ENCODE measurements at places on chromosomes 5 and 9.

DNA sequence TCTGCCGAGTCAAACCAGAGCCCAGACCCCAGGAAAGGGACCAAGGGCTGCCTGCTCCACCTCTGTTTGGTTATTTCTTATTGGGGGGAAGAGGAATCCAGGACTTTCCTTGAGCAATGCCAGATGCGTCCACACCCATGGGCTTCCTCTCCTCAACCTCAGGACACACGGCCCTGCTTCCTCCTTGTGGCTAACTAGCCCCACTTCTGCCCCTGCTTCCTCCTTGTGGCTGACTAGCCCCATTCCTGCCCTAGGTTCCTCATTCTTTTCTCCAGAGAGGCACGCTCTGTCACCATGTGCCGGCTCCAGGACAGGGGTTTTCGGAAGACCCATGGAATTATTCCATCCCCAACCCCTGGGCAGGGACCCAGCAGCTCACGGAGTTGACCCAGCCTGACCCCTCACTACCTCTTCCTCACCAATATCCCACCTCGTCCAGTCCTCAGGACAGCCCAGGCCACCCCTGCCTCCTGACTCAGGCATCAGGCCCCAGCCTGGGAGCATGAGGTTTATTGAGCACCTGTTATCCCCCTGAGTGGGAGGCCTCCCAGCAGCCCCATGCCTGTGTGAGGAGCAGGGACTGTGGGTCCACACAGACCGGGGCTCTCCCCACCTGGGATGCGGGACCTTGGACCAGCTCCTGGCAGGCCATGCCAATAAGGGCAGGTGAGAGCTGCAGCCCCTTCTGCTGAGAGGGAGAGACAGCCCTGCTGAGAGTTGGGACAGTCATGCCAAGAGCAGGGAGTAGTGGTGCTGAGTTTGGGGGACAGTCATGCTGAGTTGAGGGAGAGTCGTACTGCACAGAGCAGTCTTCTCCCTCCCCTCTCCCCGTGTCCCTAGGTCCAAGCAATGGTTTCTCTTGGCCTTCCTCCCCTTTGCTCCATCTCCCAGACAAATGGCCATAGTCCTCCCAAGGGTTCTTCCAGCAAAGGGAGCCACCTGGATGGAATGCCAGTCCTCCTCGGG is 11.8 kb upstream of the FCN1 start:
- no peak for DNase-seq

GRCh38 chr9:94921656-94922055 is 195.2 kb downstream of the AOPEP start:
- no peak for DNase-seq

- DNase-seq = no peak
Observed at GRCh38 chr5:112929336-112930081, 7.5 kb upstream of the REEP5 start.

DNA sequence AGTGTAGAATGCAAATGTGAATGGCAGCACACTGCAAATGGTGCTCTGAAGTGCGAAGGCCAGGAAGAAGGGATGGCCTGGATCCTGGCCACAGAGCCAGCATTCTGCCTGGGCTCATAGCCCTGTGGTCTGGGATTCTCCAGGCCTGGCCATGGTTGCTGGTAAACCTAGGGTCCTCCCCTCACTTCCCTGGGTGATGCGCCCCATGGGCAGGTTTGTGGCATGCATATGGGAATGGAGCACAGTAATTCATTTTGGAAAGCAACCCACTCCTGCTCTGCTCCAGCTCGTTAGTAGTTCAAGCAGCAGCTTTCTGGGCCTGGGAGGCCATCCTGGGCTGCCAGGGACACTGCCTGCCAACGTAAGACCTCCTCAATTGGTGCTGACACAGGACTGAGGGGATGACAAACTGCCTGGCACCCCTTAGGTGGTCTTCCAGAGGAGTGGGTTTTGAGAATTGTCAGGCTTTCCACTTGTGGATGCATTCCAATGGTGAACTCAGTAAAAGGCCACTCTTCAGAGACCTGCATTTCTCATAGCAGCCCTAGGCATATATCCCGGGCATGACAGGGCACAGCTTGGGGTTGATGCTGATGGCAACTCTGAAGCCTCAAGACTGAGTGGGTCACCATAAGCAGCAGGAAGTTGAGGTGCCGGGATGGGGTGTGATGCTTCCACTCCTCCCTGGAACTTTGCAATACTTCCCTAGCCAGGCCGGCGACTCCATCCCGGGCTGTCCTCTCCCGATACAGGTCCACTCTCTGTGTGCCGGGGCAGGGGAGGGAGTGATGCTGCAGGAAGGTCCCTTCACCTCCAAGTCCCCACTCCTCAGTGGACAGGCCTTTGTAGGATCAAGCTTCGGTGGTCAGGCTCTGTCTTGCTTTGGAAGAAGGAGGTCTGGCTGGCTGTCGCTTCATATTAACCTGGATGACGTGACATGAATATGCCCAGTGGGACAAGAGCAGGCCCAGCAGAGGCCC is 1.2 kb upstream of the SLC25A48 start:
- no peak for DNase-seq

DNA sequence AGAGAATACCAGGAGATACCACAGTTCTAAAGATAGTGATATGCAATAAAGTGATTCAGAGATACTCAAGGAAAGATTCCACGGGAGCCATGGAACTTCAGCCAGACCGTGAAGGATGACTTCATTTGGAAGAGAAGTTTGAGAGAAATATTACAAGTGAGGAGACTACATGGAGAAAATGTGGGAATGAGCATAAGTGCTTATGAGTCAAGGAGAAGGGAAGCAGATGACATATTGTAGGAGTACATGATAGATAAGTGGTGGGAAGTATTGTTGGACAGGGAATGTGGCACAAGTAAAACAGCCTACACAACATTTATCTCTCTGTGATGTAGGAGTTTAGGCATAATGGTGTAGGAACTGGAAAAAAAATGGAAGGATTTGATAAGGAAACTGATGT is 122.1 kb upstream of the FBXL17 start:
- DNase-seq = no peak

GRCh38 chr5:162817364-162817763 is 620.0 kb upstream of the CCNG1 start:
- no peak for DNase-seq

DNA sequence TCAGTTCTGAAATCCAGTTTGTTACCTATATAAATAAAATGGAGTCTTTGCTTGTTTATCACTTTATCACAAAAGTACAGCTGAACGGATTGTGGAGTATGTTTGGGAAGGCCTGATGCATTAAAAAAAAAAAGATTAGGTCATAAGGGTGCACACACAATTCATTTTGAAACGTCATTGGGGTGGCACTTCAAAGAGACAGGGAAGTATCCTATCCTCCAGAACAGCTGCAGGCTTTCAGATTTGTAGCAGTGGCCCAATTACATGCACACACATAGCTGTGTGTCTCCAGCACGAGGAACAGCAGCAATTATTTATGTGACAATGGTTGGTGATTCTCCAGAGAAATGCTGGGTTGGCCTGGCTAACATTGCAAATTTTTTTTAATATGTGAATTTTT is 46.8 kb upstream of the FER start:
- no peak for DNase-seq

GRCh38 chr5:89397096-89397495 is 514.1 kb upstream of the MEF2C start:
- no peak for DNase-seq

DNA sequence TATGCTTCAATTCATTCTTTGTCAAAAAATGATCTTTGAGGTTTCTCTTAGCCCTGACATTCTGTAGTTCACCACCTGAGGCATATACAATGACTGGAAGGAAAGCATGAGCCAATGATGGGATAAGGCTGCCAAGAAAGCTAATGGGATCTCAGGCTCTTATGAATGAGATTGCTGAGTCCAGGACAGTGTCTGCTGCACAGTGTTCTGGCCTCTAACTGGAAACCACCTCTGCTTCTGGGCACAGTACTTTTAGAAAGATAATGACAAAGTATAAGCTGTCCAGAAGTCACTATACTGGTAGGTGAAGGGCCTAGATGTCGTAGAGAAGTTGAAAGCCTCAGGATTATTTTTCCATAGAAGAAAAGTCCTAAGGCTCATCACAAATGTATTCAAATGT is 69.1 kb upstream of the PAPPA start:
- no peak for DNase-seq

DNA sequence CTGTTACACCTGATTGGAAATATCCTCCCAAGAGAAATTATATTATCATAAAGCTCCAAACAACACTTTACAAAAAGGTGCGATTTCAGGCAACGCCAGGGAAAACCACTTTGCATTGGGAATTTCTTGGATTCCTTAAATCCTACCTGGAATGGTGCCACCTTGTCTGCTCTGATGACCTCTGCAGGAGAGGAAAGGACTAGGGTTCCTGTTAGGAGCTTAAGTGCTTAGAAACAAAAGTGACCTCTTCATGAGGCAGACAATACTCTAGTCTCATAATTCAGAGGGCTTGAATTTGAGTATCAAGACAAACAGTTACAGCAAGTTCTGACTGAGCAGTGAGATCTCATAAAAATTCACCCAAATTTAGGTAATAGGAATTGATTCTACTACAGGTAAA is 33.9 kb upstream of the GLIS3 start:
- DNase-seq = no peak

DNA sequence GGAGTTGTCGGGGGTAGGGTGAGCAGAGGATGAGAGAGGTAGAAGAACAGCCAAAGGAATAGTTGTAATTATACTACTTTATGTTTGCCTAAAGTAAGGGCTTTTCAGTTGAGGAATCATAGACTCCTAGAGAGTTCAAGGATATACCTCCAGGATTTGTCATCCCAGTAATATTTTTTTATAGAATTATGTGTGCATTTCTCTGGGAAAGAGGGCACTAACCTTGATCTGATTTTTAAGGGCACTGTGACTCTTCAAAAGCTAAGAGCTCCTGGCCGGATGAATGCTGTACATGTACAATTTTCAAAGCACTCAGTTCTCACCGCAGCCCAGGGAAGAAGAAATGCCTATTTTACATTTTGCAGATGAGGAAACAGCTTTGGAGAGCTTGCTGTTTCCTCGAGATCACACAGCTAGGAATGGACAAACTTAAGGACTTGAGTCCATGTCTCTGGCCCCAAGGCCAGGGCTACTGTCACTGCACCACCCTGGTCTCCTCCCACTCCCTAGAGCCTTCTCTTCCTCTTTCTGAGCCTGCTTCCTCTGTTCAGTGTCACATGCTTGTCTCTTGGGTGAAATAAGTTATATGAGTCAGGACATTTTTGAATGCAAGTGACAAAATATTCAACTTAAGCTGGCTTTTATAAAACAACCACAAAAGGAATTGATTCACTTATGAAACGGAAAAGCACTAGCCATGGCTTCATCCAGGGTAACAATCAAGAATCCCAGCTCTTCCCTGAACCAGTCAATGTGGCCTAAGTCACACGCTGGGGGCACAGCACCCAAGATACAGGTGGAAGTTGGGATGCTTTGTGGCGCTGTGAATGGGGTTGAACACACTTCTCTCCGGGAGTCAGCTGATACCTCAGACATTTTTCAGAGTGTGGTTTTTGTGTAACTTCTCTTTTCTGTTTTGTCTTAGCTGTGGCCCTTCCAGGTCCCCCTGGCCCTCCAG is 45.7 kb upstream of the TGFBR1 start:
- DNase-seq = no peak

GRCh38 chr9:98924946-98925820 is 18.5 kb upstream of the COL15A1 start:
- no peak for DNase-seq

- no peak for DNase-seq
Observed at GRCh38 chr5:72746736-72747135, 69.7 kb upstream of the TNPO1 start.

GRCh38 chr5:158832096-158832685 is 267.5 kb downstream of the EBF1 start:
- DNase-seq = no peak

DNA sequence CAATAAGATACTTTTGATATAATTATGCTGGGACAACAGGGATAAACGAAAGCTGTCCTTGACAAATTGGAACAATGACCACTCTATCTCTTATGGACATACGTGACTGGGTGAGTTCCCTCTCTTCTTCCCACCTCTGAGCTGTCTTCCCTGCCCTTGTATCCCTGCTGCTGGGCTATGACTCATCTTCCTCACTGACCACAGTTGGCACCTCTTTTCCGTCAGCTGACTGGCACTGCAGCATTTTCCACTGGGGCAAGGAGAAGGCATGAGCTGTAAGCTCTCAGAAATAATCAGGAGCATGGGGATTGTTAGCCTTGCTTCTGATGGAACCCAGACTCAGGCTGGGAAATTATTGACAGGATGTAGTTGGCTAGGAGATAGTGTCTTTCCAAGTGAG is 48.7 kb downstream of the PCSK1 start:
- no peak for DNase-seq

DNA sequence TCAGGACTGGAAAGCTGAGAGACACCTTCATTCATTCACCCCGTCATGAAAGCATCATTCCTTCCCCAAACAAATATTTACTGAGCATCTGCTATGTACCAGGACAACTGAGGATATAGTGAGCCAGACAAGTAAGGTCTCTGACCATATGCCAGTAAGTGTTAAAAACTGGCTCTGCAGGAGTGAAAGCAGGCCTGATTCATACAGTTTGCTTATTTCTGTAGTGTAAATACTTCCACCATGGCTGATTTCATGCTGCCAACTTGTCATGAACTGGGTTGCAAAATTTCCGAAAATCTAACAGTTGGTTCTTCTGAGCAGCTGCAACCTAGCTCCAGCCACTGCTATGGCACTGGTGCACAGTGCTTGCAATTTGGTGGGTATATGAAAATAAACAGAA is 68.1 kb downstream of the YIPF5 start:
- no peak for DNase-seq

DNA sequence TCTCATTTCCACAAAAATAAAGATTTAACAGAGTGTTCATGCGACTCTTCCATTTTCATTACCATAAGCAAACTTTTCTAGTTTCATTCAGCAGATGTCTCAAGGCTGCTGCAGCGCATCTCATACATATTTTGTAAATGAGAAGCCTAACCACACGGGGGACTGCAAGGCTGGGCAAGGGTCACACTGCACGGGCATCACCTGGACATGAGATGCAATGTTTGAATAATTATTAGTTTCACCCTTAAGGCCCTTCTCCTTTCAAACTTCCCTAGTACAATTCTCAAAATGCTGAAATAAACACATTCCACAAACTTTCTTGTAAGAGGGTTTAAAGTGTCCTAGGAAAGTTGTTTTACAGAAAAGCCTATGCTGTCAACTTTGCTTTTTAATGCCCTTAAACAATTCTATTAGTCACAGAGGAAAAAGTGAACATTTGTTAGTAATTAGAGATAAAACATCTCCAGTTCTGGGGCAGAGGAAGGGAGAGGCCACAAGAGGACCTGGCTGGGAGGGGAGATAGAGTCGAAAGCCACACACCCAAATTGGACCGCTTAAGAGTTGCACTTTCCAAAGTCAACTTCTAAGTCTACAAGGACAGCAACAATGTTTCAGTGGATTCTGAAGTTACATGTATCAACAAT is 1.3 kb downstream of the DENND1A start:
- DNase-seq = no peak

- no peak for DNase-seq
Observed at GRCh38 chr9:96476591-96476990, 26.6 kb downstream of the HABP4 start.
